ENCODE measurements at places on chromosomes 13 and 19. TPM values are rescaled to one million over a fixed set of nuclear protein-coding genes. Genes with fewer than 3 reads are reported as not detected.

Gene BEST2
- total RNA-seq, result not detected

Gene UBE2L5
- total RNA-seq, result not detected

Gene SIGLEC14
- total RNA-seq, result not detected

Gene HSH2D
- total RNA-seq, result 29.9 TPM

Gene SHFL
- 70.4 TPM for total RNA-seq

Measured in activated T-cell treated with anti-CD3 and anti-CD28 coated beads, Interleukin-2, amount 50 U/mL, for 72 hours (primary cell).